AG09319 (cell line): ENCODE measurements at places on chromosomes 13 and 19.

DNA sequence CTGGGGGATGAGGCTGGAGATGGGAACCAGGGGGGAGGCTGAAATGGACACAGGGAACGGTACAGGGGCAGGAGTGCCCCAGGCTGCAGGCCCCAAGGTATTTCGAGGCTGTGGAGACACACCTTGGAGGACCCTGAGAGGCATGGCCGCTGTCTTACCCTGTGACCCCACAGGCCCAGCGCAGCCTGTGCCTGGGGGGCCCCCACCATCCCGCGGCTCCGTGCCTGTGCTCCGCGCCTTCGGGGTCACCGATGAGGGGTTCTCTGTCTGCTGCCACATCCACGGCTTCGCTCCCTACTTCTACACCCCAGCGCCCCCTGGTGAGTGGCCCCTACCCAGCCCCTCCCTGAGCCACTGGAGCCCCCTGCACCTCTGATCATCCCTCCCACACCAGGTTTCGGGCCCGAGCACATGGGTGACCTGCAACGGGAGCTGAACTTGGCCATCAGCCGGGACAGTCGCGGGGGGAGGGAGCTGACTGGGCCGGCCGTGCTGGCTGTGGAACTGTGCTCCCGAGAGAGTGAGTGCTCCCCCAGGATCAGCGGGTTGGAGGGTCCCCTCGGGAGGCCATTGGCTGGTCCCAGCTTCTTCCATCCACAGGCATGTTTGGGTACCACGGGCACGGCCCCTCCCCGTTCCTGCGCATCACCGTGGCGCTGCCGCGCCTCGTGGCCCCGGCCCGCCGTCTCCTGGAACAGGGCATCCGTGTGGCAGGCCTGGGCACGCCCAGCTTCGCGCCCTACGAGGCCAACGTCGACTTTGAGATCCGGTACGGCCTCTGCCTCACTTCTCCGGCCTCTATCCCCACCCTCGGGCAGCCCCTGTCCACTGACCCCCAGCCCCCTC, 16.9 kb upstream of the SPIB start:
- DNase-seq = no peak

DNA sequence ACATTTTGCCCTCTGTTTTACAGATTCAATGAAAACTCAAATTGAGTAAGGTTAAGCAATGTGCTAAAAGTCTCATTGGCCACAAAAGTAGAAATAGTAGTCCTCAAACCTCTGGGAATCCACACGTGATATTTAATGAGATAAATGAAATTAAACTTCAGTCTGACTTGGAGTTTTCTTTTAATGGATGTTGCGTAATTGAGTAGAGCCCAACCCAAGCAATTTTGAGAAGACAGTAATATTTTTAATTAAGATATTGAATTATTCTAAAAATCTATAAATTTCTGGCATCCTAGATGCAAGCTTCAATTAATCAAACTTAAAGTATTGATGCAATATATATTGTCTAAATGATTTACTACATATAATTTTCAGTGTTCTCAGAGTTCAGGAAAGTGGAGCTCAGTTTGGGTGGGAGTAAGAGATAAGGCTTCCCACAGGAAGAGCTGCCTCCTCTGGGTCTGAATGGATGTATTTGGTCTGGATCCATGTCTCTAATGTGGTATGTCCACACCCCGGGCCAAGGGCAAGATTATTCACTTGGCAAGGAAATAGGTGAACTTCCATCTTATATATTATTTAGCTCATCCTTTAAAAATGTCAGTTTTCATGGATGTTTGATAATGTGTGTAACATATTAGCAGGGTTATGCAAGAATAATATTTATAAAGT, 6.9 kb downstream of the MBNL2 start:
- DNase-seq = no peak

DNA sequence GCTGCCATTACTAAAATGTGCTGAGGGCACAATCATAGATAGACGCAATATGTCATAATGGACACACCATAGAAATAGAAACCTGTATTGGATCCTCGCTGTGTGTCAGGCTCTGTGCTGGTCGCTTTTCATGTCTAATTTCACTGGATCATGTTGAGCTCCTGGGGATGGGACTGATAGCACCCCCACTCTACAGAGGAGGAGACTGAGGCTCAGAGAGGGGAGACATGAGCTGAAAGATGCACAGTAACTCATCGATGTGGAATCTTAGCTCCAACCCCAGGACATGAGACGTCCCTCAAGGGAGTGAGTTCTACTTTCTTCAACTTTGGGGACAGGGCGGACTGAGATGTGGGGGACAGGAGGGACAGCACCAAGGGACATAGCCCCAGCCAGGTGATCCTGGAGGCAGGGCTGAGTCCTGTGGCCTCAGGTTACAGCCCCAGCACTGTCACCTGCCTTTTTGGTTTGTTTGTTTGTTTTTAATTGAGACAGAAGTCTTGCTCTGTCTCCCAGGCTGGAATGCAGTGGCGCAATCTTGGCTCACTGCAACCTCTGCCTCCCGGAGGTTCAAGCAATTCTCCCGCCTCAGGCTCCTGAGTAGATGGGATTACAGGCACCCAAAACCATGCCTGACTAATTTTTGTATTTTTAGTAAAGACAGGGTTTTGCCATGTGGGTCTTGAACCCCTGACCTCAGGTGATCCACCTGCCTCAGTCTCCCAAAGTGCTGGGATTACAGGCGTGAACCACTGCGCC, 6.6 kb upstream of the GIPC1 start:
- no peak for DNase-seq

GRCh38 chr13:46158983-46159382, 23.0 kb downstream of the LCP1 start:
- no peak for DNase-seq

DNA sequence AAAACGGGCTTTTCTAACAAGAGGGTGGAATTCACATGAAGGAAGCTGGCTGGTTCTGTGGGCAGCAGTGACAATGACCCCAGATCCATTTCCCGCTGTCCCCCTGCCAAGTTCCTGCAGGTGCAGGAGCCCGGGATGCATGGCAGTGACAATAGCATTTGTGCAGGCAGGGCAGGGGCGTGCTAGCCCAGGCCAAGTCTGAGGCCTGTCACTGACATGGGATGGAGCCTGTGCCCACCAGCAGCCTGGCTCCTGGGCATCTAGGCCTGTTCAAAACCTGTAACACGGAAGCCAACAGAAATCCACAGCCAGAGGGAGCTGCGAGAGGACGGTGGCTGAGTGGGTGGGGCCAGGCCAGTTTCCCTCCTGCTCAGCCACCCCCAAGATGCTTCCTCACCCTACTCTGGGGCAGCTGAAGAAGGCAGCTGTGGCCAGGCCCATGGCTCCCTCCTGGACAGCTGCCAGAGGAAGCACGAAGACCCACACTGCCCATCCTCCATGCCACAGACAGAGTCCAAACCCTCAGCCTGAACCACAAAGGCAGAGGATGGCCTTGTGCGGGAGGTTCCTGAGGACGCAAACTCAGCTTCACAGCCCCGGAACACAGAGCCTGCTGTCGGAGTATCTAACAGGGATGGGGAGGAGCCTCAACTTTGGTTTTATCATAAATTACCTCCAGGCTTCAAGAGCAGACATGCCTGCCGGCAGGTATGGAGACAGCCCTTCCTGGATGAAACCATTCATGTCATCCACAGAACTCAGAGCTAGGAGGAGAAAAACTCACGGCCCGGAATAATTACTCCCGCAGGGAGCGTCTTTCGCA, 74.0 kb downstream of the CEBPG start:
- DNase-seq = no peak

- DNase-seq = no peak
Measured at GRCh38 chr19:14265290-14266036, 59.5 kb upstream of the ADGRL1 start.

DNA sequence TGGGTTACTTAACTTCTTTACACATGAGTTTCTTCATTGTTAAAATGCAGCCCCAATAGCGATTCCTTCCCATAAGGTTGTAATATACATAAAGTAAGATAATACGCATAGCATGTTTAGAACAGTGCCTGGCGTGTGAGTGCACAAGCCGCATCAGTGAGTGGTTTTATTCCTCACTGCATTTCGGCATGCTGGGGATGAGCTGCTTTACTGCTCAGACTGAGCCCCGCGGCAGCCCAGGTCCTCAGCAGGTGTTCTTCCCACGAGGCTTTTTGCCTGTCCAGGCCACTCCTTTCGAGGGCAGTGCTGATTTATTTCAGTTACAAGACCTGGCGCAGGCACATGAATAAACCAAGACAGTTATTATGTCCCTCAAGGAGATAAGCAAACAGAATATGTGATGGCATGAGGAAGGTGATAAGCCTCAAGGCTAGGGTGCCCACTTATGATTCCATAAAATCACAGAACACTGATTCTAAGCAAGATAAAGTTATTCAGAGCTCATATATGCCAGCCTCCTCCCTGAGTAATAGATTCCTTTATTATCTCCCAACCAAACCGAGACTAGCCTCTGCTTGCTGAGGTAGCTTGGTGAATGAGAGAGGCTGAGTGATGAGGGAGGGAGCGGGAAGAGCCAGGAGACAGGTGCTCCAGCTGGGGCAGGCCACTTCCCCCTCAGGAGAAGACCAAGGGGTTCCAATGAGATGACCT, 505.5 kb downstream of the DIAPH3 start:
- no peak for DNase-seq

DNA sequence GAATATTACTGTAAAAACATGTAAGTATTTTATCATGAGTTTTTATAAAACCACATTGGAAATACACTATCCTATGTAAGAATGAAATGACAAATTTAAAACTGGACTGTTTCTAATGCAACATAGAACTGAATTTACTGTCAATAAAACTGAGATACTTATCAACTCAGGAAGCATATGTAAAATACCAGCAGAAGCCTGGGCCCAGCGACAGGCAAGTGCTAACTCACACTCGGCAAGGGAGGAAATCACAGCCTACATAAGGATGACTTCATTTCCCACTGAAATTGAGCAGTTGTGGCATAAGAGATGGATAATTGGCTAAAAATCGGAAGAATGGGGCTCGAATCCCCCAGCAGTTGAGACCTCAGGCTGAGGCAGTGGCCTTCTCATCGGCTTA, 12.1 kb downstream of the PROZ start:
- DNase-seq = no peak

DNA sequence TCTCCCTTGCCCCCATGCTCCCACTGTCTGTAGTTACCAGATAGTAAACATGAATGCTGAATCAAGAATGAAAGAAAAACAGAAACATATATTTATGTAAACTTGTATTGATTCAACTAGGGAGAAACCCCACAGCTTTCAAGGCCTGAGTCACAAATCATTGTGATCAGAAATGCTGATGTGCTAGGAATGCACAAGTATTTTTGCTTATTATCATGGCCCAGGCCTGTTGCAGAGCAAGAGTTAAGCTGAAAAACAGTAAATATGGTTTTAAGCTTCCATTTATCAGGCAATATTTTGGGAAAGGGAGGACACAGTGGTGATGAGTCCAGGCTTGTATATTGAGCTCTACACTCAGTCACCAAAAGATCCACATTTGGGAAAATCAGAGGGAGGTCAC, 669.6 kb downstream of the DIAPH3 start:
- DNase-seq = no peak

GRCh38 chr13:33722216-33722915, 95.6 kb upstream of the RFC3 start:
- DNase-seq = no peak

GRCh38 chr19:11199517-11199916, 2.2 kb upstream of the KANK2 start:
- no peak for DNase-seq

GRCh38 chr13:79282976-79283375, 123.1 kb downstream of the RBM26 start:
- no peak for DNase-seq

- DNase-seq = no peak
Measured at GRCh38 chr19:47230054-47230920, 712 bp downstream of the BBC3 start.

DNA sequence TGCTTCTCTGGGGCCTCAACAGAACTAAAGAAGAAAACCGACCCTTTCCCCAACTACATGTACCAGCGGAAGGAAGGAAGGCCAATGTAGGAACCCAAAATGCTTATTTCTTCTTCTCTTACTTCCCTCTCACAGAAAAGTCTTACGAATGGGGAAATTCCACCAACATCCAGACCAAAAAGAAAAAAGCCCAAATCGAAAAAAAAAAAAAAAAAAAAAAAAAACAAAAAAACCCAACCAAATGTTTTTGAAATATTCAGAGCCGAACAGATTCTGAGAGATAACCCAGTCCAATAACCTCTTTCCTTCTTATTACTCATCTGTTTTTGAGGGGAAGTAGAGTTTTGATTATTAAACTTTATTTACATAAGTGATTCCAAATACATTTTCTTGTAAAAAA, 3.9 kb downstream of the PPM1N start:
- DNase-seq = no peak

DNA sequence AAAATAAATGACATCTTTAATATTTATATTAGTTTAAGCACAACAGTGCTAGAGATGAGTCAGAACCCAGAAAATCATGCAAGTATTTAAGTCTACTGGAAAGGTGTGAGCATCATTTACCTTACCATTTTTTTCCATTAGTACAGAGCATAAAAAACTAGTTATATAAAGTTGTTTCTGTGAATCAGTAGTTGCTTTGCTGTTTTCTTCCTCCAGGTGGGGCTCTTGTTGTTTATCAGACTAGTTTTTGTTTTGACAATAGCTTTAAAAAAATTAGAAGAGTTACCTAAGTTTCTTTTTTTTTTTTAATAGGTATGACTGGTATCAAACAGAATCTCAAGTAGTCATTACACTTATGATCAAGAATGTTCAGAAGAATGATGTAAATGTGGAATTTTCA, 12.7 kb downstream of the SUGT1 start:
- no peak for DNase-seq

- no peak for DNase-seq
Measured at GRCh38 chr13:42722883-42723539, 58.4 kb upstream of the FAM216B start.

DNA sequence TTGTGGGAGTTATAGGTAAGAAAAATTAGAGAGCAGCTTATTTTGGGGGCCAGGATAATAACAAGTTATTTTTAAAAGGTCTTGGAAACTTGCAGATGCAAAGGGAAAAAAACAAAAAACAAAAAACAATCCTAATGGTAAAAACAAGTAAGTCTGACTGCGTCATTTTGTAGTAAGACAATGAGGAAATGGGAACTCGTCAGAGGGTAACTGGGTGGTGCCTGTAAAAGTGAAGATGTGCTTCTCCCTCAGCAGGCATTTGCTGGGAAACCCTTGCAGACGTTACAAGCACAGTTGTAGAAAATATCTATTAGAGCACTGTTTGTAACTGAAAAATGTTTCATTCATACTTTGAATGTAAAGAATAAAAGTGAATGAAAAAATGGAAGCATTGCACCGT, 2.2 kb upstream of the TNFSF13B start:
- no peak for DNase-seq

GRCh38 chr19:43591904-43592772, 3.8 kb downstream of the IRGQ start:
- no peak for DNase-seq

GRCh38 chr19:4472174-4472974, at the start of gene HDGFL2:
Gene HDGFL2 (plus strand): TSS chr19:4472297. CDS start chr19:4472351, 54 bp downstream.
- DNase-seq = no peak

- DNase-seq = no peak
Measured at GRCh38 chr19:5646703-5647102, 23.8 kb downstream of the SAFB start.

DNA sequence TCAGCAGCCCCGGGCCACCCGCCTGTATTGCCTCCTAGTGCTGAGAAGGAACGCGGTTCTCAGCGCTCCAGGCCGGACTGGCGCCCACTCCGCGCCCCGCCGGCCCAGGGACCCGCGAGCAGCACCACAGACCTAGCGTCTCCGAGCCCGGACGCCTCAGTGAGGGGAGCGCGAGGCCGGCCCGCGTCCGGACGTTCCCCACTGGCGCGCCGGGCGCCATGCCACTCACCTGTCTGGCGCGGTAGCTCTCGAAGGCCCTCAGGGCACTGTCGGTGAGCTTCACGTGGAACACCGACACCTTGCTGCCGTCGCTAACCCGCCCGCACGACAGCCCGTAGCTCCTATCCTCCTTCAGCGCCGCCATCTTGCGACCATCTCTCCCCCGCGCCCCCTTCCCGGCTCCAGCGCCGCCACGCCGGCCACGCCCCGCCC, at the start of gene ELL:
Gene ELL, minus strand, starts transcription at position 379 of the 432 bp plus-strand sequence. Its CDS starts 15 bp downstream, at position 364.
- no peak for DNase-seq
